Sciatic nerve (tissue), 2 donors: ENCODE measurements at places on chromosomes 6 and 20.
A peak's percentile ranks its signal among the peaks of the same experiment; 100 is the strongest.

GRCh38 chr6:42748203-42748898, 2.4 kb upstream of the TBCC start:
- no peak for DNase-seq

GRCh38 chr6:68975064-68975463, 340.0 kb downstream of the ADGRB3 start:
- DNase-seq, result no peak

DNA sequence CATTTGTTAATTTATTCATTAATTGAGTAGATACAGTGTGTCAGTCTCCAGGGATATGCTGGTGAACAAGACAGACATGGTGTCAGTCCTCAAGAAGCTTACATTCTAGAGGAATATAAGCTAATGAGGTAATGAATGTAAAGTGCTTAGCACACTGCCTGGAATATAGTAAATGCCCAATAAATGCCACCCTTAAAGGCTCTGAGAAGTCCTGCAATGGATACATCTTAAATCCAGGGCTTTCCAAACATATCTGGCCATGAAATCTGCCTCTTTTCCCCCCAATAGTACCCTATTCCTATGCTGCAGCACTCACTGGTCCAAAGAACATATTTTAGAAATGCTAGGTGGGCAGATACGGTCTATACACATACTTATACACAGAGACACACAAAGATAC, 49.2 kb upstream of the CTNNBL1 start:
- DNase-seq, result no peak

DNA sequence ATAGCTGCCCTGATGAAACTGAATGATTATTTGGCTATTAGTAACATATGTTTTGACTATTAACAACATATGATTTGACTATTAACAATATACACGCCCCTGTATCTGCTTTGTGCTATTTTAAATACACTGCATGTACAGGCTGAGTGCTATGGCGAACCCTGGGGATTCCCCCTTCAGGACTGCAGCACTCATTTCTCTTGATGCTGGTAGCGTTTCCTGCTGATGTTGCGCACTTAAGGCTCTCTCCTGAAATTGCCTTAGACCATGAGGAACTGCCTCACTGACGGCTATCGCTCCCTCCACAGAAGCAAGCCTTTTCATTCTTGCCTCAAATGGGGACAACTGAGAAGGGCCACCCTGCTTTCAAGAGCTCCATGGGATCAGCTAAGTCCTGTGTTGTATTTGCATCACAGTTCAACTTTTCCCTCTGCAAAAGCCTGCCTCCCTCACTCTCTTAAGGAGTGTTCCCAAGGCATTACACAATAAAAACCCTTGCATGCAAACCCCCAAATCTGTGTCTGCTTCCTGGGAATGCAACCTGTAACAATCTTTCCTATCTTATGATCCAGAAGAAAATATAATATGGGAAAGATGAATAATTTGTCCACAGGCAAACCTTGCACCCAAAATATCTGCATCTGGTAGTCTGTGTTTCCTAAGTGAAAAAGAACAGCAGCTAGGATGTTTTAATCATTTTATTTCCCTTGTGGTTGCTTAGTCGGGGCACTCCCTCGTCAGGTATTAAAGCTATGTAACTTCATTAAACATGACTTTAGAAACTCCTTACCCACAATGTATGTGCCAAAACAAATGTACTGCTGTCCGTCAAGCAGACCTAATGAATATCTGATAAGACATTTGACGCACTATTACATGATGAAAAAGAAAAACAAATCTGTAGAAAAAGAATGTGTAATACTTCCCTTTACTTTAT, 456.4 kb downstream of the COL12A1 start:
- no peak for DNase-seq

DNA sequence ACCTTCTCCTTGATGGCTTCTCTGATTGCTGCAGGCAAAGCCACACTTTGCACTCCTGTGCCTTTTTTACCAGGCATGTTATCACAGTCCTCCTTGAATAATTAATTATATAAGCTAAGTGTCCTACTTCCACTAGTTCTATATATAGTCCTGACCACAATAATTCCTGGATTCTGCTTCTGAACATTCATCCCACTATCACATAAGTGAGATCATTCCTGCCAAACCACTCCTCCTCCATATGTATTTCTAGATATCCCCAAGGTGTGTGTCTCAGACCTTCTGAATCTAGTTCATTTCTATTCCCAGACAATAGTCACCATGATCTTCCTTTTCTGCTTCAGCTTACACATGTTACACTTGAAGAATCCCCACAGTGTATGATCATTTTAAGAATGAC, 1237.5 kb upstream of the MAP3K7 start:
- no peak for DNase-seq

GRCh38 chr6:115914098-115914497, 146.6 kb downstream of the FRK start:
- DNase-seq, result no peak

GRCh38 chr6:138815797-138816528, 20.1 kb downstream of the ECT2L start:
- DNase-seq, result no peak

GRCh38 chr6:136696783-136697364, 95.4 kb downstream of the MAP3K5 start:
- no peak for DNase-seq

DNA sequence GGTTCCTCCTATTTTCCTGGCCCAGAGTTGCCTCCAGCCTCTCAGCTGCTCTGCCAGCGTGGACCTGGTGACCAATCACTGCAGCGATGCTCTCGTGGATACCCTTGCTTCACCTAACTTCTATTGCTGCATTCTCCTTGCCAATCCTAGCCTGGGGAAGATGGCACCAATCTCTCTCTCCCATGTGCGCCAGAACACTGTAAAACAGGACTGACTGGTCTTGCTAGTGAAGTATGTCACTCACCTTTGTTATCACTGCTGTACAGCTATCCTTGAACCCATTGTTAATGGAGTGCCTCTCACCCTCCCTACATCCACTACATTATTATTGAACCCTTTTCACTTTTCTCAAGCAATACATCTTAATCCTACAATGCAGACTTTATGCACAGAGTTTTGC, 80.1 kb downstream of the LYRM4 start:
- DNase-seq, result no peak

DNA sequence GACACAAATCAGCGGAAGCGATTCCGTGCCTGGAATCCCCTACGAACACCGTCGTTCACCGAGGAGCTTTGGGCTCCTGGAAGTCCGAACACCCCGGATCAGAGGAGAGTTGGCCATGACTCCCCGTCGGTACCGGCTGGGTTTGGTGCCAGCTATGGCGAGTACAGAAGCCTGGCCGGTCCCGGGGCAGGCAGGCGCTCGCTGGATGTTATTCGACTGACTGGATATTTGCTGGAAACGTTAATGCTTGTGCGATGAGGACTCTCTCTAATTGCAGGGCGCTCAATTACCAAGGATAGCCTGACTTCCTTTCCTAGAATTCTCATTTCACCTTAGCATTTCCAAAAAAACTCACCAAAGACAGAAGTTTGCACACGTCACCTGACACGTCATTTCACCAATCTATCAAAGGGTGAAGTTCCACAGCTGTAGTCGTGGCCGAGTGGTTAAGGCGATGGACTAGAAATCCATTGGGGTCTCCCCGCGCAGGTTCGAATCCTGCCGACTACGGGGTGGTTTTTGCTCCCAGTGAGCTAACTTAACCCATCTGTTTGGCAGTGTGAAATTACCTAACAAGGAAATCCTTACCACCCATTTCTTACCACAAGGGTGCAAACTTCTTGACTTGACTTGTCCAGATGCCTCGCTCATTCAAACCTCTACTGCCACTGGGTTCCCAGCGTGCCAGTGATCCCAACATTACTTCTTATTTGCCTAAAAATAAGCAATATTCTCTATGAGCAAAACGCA, 22.7 kb upstream of the ZNF184 start:
- peak; percentile 70 for DNase-seq

DNA sequence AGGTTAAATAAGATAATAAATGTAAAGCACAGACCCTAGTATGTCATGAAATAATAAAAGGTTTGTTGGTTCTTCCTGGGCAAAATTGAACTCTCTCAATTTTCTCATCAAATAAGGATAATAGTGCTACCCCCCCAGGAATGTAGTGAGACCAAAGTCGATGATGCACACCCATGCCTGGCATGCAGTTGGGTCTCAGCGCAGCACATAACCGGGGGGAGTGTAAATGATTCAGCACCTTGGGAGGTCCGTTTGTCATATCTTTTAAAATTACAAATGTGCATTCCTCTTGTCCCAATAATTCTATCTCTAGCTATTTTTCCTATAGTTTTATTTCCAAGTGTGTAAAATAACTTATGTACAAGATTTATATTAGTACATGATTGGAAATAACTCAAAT, 31.3 kb upstream of the CCDC167 start:
- no peak for DNase-seq
